Activated T-helper 2 cell treated with anti-CD3 and anti-CD28 coated beads, Interferon-gamma antibody, Interleukin-2, Interleukin-4, amounts not matched to agents 10 μg/mL and 5 μg/mL and 100 μg/mL, durations not matched to agents 14 hours and 24 hours and 36 hours (primary cell): ENCODE measurements at places on chromosomes 3 and 15. TPM values are rescaled to one million over a fixed set of nuclear protein-coding genes. Genes with fewer than 3 reads are reported as not detected.

The ABHD10 gene
- 46.3 and 46.9 TPM in 2 replicates for total RNA-seq

The RASGRF1 gene
- 0.09 TPM in 1 of 2 replicates, not detected in the other for total RNA-seq

The ITIH4 gene
- 3.6 and 4.8 TPM in 2 replicates for total RNA-seq

The PP2D1 gene
- total RNA-seq = not detected in 2 replicates

The GAP43 gene
- total RNA-seq = not detected in 2 replicates

DNA sequence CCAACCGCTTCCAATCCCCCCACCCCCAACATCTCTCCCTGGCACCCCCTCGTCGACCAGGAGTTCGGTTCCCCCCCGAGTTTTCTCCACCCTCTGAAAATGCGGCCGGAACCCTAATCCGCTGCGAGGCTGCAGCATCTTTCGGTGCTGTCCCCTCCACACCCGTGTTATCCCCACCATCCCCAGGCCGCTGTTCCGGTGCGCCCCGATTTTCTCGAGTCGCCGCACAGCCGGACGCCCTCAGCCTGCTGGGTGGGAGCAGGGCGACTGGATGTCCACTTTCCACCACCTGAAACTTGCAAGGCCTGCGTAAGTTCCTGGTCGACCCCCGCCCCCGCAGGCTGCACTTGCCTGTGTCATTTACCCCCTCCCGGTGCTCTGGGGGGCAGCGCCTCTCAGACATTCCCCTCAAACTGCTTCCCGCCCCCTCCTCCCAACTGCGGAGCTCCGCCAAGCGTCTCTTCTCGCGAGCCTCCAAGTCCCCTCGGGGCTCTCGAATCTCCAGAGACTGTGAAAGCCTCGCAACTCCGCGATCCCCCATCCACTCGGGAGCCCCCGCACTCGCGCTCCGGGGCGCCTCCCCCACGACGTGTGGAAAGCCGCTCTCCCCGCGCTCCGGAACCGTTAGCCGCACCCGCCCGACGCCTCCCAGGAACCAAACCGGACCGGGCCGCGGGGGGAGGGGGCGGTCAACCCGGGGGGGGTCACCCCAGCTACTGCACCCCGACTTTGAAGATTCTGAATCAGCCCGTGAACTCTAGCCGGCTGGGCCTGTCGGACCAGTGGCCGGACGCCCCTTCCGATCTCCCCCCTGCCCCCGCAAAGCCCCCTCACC is 566 bp downstream of the ETV5 start:
- H3K27ac ChIP-seq = no peak overlapping the region
- peak overlapping the region; percentile 80 for H3K4me3 ChIP-seq
- peak; percentile 10 for DNase-seq
- peaks cover 81% of the 10 kb centered on the region for H3K27me3 ChIP-seq
- no peaks in the 10 kb centered on the region for H3K36me3 ChIP-seq
- H3K4me1 ChIP-seq = peaks cover 26% of the 10 kb centered on the region

DNA sequence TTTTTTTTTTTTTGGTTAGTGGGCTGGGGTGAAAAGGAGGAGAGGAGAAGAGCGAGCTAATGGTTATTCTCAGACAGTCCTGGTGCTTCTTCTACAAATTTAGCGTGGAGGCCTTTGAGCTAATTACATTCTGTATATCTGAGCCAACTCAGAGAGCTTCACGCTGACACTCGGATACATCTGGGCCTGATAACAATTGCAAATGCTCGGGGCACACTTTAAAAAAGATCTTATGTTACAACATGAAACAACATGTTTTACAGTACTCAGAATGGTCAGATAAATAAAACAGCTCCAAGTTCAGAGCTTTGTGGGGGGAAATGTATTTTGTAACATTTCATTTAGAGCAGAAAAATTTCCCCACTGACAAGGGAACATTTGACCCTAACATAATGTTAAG is 966.9 kb upstream of the NR2F2 start:
- H3K4me3 ChIP-seq = no peak overlapping the region
- no peak for DNase-seq
- H3K27me3 ChIP-seq = no peaks in the 10 kb centered on the region
- H3K27ac ChIP-seq = no peak overlapping the region
- H3K4me1 ChIP-seq = no peaks in the 10 kb centered on the region
- H3K36me3 ChIP-seq = no peaks in the 10 kb centered on the region

DNA sequence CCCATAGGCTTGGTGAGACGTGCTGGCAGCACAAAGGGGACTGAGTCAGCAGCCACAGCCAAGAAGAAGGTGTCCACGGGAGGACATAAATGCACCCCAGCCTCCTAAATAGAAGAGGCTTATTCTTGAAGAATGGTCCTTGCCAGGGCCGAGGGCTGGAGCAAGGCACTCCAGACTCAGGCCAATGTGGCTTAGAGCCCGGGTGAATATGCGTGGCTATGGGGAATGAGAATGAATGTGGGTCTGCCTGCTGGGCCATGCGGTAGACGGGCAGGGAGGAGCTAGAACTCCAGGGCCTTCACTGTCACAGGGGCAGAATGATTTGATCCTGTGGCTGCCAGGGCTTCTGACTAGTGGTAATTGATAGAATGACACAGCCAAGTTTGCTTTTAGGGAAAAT is 34.0 kb downstream of the DHX30 start:
- no peaks in the 10 kb centered on the region for H3K4me1 ChIP-seq
- no peak for DNase-seq
- no peak overlapping the region for H3K27ac ChIP-seq
- H3K36me3 ChIP-seq = peaks cover 64% of the 10 kb centered on the region

GRCh38 chr3:171666516-171666915 is 143.8 kb downstream of the PLD1 start:
- H3K27me3 ChIP-seq = peaks cover 17% of the 10 kb centered on the region
- H3K36me3 ChIP-seq = no peaks in the 10 kb centered on the region
- H3K4me1 ChIP-seq = no peaks in the 10 kb centered on the region
- no peak overlapping the region for H3K27ac ChIP-seq
- H3K4me3 ChIP-seq = no peak overlapping the region

GRCh38 chr3:63296249-63296648 is 18.1 kb downstream of the SYNPR start:
- no peaks in the 10 kb centered on the region for H3K27me3 ChIP-seq
- no peaks in the 10 kb centered on the region for H3K4me1 ChIP-seq
- H3K27ac ChIP-seq = no peak overlapping the region
- no peak for DNase-seq
- H3K4me3 ChIP-seq = no peak overlapping the region

DNA sequence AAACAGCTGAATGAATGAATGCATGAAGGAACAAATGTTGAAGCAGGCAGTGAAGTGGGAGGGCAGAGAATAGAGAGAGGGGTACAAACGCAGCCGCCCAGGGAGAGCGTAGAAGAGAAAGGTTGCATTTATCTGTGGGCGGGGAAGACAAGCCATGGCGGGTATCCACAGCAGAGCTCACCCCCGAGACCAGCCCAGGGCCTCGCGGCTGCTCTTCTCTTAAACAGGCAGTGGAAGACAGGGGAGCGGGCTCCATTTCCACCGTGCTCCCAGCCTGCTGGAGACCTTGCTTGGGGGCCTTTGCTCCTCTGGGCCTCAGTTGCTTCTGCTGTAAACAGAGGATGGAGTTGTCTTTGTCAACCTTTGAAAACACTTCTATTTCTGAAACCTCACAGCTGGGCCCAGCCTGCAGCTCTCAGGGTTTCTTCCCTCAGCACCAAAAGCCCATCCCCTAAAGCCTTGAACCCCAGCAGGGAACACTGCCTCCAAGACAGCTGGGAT is 259.5 kb downstream of the UACA start:
- no peak for DNase-seq
- H3K4me3 ChIP-seq = no peak overlapping the region
- peaks cover 57% of the 10 kb centered on the region for H3K4me1 ChIP-seq
- peaks cover 24% of the 10 kb centered on the region for H3K27me3 ChIP-seq
- peaks cover 2% of the 10 kb centered on the region for H3K36me3 ChIP-seq
- H3K27ac ChIP-seq = no peak overlapping the region

DNA sequence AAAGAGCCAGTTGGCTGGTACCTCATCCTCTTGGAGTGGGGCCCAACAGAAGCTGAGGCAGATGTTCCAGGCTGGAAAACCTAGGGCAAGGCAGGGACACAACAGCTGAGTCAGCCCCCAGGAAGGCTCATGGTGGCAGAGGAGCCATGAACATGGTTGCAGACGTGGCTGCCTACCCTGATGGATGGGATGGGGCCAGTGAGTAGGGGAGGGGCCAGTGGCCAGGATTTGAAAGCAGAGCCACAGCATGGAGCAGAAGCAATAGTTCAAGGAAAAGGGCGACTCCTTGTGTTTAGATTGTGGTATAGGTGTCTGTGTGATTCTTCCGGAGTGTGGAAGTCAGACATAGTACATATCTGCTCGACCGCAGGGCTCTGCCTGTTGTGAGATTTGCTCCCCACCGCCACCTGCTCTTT is 24.2 kb downstream of the PXYLP1 start:
- H3K27me3 ChIP-seq = no peaks in the 10 kb centered on the region
- H3K36me3 ChIP-seq = peaks cover 41% of the 10 kb centered on the region
- peak; percentile 42 for DNase-seq
- H3K27ac ChIP-seq = peak overlapping the region; percentile 57
- H3K4me3 ChIP-seq = no peak overlapping the region
- peaks cover 68% of the 10 kb centered on the region for H3K4me1 ChIP-seq
